ENCODE measurements at places on chromosomes 7 and 10.
A peak's percentile ranks its signal among the peaks of the same experiment; 100 is the strongest.

DNA sequence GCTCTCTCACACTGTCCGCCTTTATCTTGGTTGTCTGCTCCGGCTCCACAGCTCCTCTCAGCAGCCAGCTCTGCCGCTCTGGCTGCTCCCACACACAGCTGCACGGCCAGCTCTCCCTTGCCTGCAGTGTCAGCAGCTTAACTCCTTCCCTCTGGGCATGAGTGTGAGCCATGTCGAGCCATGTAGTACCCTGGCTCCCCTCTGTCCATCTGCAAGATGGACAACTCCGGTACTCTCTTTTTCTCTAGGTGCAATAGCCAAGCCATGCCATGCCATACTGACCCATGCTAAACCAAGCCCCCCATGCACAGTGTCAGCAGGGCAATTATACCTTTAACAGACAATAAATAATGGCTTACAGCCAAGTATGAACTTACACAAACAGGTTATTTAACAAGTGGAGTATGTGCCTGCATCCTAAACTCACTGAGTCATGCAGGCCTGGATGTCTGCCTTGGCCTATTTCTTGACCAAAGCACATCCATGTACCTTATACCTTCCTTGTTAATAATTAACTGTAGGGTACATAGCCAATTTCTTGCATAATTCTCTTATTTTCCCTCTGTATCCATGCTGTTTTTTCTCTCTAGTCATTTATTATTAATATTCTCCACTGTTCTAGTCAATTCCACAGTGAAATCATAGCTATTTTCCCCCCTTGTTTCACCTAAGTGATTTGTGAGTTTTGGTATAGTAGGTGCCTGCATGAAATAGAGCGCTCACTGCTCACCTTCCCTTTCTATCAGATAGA, 170.9 kb downstream of the CDK14 start:
- ATAC-seq = peak; percentile 89

DNA sequence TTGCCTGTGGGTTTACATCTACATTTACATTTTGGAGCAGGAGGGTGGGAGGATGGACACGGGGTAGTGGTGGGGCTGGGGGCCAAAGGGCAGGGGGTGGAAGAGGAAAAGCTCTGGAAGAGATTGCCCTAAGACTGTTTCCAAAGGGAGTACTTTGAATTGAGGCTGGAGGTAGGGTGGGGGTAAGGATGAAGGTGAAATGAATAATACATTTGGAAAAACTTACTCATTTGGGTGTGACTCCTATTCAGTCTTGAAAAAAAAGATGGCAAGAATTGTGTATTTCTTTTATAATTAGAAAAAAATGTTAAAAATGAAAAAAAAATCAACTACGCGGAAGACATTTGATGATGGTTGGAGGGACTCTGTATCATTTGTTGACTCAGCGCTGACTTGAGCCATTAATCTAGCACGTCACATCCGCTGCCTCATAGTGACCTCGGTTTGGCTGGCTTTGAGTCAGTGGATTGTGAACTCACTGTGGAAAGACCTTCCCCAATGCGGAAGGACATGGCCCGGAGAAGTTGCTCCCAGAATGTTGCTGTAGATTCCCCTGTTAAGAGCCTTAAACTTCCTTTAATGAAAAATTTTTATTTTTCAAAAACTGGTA, 2.8 kb downstream of the FAM180A start:
- ATAC-seq = peak; percentile 92

GRCh38 chr10:16777473-16778370, 39.5 kb downstream of the RSU1 start:
- ATAC-seq = peak; percentile 43

DNA sequence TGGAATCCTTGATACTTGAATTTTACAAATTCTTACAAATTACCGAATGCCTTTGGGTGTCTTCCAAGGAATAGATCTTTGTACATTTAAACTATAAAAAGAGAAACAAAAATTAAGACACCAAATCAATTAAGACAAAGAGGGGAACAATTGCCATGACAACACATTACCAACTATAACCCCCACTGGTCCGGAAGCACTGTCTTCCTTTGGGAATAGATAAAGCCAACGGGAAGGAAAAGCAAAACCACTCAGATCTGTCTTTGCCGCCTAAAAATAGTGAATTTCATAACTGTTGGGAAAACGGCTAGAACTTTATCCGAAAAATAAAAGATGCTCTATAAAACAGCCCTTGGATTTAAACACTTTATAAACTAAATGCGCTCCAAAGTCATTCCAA, 37.4 kb downstream of the GRB10 start:
- ATAC-seq = no peak

DNA sequence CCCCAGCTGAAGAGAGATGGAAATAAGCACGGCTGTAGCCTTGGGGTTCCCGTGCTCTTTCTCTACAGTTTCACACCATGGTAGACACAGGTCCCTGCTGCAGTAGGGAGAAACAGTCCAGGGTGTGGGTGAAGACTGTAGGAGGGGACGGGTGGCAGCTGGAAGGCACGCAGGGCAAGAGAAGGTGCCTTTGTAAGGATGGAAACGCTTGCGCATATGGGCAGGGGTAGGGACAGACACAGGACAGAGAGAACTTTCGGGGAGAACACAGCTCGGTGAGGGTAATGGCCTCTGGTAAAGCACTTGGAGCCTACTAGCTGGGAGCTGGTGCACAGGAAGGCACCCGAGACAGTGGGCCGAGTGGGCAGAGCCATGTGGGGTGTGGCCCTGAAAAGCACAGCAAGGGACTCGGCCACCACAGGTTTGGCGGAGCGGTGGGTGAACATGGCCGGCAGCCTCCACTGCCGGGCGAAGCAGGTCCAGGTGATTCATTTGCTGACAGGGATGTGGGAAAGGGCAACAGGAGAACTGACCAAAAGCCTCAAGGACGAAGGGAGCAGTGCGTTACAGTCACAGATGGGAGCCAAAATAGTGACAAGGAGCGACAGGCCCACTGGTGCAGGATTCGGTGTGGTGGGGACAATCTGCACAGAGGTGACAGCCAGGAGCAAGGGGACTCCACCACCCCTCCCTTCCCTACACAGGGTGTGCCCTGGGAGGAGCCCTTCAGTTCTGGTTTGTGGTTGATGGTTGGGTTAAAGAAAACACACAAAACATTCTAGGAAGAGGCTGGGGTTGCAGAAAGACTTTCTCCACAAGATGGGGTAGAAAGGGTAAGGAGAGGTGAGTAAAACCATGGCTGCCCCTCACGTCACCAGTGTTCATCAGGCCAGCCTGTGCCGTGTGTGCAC, 97.1 kb downstream of the VOPP1 start:
- no peak for ATAC-seq

DNA sequence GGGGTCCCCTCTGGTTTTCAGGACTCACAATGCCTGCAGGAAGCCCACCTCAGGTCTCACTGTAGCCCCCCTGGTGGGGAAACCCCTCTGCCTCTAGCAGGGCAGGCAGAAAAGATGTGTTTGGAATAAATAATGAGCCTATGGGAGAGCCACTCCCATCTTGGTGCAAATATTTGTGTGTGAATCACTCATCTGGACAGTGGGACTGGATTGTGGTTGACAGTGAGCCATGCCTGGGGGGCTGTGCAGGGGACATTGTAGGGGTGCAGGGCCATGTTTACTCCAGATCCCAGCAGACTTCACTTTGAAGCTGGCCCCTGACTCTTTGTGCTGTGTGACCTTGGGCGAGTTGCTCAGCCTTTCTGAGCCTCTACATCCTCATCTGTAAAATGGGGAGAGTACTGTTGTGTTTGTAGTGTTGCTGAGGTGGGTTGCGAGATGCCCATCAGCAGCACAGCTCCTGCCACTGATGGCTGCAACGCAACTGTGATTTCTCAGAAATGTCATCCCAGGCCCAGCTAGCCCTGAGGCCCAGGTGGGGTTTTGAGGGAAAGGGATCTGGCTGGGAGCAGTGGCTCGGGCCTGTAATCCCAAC, 20.7 kb downstream of the GTF2IRD1 start:
- no peak for ATAC-seq
